ENCODE measurements at places on chromosomes 4 and X.

DNA sequence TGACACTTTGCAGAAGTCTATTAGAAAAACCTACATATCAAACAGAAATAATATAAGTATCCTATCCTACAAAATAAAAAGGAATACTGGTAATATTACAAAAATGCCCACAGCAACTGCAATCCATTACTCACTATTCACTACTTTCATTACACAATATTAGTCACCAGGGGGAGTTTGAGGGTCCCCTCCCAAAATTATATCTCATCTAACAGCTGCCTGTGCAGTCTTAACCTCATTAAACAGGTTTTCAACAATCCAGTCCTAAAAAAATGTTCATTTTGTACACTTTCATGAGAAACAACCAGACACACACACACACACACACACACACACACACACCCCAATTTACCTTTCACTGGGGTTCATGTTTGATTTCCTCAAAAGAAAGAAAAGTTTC lies 2.9 kb downstream of the CLOCK start:
- no peak for DNase-seq

GRCh38 chrX:3052860-3053259 lies 11.6 kb downstream of the ARSF start:
- DNase-seq: no peak

DNA sequence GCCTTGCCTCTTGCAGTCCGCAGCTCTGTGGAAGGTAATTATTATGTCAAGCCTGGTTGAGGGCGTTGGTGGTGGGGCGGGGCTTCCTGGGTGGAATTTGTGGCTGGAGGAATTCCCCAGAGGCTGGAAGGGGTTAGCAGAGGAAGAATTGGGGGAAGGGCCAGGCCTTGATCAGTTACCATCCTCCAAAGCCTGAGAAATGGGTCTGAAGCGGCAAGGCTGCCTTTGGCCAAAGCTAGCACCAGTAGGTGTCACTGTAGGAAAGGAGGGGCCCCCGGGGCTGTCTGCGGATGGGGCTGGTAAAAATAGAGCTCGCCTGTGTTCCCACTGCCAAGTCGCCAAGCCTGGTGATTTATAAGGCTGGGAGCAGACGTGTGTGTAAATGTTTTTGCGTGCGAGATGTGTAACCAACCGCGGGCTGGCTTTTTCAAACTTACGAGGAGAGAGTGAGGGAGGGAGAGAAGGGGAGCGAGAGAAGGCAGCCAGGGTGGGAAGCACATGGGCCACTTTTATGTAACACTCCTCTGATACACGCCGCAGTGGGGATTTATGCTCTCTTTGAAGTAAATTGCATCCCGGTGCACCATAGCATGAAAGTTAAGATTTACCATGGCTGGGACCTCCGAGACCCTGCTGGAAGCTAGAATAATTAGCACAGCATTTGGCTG lies 367.0 kb downstream of the BCOR start:
- peak; percentile 35 for DNase-seq

GRCh38 chr4:107366016-107366735 lies 330.1 kb upstream of the DKK2 start:
- no peak for DNase-seq

- DNase-seq: no peak
Measured at GRCh38 chr4:171644430-171645057, 168.7 kb upstream of the GALNTL6 start.

DNA sequence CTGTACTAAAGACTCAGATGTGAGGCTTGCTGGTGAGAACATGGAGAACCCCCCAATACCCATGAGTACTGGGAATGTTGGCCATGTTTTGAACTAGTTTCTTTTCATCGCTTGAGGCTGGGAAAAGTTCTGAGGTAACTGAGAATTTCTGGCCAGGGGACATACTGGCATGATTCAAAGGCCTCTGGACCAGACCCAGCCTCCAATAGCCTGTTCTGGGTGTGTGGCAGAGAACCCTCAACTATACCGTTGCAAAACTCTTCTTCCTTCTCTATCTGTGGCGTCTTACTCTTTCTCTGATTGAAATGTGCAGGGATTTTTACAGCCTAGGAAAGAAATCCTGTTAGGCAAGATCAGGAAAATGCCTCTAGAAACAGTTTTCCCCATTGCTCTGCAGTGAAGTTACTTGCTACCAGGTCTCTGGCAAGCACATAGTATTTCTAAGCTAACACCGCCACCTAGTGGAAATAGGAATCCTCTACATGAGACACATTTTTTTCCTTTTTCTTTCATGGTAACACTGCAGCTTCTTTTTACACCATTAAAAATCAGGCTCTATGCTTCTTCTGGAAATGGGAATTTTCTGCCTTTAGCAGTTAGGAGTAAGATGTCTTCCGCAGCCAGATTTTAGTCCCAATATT lies 170.7 kb upstream of the ZCCHC13 start:
- peak; percentile 17 for DNase-seq
